ENCODE measurements at places on chromosomes 4 and X.

DNA sequence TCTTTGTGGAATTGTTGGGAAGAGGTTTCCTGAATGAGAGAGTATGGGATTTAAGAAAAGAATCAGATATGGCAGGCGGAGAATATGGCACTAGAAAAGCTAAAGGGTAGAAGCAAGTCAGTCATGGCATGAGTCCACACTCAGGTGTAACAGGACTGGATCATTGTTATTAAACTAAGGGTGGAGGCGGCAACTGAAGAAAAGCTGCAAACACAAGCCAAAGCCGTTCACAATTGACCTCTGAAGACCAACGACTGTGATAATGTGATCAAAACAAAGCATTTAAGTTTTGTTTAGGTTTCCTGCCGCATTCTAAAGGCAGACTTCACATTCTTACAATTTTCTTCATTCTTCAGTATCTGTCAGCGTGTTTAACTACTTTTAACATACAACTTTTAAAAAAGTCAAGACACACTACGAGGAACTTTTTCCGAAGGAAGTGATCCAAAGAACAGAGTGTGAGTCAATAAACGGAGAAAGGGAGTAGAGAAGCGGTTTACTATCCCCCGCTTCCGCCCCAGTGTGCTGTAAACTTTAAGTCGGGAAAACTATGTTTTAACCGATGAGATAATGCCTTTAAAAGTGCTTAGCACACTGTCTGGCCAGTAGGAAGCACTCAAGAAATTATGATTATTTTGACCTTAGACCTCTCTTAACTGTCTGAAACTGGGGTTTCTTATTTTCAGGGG is 909 bp upstream of the SLAIN2 start:
- no peak for DNase-seq

DNA sequence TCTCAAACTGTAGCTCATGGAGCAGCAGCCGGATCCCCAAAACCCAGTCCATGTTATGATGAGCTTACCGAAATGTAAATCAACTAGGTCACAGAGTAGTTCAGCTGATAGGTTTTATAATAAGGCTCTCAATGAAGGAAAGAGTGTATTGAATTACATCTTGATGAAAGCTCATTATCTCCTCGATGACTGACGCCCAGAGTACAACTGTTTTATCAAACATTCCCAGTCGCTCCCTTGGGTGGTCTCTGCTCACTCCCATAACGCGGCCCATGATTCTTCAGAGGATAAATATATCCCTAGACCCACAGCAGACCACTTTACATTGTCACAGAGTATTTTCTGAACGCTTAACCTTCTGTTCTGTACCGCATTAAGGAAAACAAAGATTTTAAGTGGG is 452.3 kb upstream of the GALNT7 start:
- no peak for DNase-seq

- DNase-seq = no peak
Measured at GRCh38 chrX:77953302-77953701, 16.1 kb downstream of the PGAM4 start.

DNA sequence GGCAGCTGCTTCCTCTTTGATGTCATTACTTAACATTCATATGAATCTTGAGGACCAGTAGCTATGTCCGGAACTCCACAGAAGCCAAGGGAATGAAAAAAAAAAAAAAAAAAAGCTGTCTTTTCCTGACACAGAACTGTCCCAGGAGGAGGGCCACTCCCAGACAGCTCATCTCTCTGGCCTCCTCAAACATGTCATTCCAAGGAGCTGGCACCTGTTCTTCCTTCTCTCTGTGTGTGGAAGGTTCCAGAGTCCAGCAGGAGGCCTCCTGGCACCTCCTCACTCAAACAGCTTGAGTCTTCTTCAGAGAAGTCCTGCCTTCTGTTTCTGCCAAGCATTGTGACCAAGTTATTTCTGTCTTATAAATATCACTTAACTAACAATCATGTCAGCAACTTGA is 458.5 kb downstream of the AFF2 start:
- DNase-seq = no peak

DNA sequence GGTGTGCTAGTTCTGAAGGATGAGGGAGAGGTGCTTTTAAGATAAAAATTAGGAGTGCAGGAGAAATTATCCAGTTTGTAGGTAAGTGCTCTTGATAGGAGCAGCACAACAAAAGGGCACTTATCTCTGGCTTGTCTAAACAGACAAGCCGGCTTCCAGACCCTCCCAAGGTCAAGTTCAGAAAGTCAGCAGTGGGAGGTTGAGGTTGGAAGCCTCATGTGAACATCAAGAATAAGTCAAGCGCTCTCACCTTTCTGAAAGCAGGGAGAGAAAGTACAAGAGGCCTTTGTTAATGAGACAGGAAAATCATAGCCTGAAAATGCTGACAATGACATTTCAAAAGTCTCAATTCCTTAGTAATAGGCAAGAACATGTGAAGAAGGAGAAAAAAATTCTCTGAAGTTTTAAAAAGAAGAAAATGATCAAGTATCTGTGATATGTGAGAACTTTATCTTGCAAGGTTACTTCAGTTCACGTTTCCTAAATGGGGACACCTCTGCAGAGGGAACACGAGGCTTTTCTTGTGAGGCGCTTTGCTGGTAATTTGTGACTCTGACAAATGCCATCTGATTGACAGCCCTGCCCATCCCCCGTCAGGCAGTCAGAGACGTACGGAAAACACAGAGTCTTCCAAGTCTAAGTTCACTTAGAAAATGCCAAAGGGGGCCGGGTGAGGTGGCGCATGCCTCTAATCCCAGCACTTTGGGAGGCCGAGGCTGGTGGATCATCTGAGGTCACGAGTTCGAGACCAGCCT is 62.2 kb downstream of the TIGD2 start:
- no peak for DNase-seq

DNA sequence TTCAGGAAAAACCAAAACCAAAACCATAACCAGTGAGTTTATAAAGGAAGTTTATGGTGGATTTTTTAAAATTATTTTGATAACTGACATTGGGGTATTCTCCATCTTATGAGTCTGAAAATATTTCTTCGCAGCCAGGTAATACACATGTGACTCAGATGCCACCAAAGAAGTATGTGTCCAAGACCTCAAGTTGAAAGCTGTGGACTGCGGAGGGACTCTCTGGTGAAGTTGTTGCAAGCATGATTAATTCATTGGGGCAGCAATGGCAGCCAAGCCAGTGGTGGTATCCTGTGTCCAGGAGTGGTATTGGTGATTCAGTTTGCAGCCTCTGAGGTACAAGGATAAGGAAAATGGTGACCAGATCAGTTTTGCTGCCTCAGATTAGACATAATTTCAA is 14.0 kb upstream of the ADH5 start:
- no peak for DNase-seq

GRCh38 chr4:16896881-16897750 is 1.3 kb downstream of the LDB2 start:
- no peak for DNase-seq

GRCh38 chr4:78749972-78750727 is 26.0 kb upstream of the BMP2K start:
- no peak for DNase-seq

GRCh38 chr4:153294631-153295030 is 49.9 kb upstream of the MND1 start:
- no peak for DNase-seq

GRCh38 chr4:152162331-152162697 is 373.6 kb downstream of the FBXW7 start:
- DNase-seq = no peak

DNA sequence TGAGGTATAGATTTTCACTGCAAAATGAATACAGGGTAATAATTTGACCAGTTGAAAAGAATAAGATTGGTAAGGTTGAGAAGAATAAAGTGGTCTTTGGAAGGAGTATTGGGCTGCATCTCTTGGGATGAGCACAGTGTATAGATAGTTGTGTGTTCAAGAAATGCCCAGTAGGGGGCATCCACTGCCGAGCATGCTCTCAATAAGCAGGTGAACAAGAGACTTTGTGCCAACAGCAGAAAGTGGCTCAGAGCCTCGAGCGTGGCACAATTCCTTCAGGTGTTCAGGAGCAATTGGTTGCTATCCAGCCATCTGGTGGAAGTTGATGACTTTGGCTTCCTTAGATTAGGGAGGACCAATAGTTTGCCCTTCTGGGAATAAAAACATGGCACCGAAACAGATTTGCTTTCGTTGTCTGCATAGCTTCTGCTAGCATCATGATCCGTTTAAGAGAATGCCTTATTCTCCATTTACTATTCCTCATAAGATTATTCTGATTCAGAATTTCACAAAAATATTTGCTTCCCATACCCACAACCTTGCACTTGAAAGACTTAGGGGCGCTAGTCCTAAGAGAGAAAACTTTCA is 258.1 kb upstream of the NEIL3 start:
- no peak for DNase-seq

DNA sequence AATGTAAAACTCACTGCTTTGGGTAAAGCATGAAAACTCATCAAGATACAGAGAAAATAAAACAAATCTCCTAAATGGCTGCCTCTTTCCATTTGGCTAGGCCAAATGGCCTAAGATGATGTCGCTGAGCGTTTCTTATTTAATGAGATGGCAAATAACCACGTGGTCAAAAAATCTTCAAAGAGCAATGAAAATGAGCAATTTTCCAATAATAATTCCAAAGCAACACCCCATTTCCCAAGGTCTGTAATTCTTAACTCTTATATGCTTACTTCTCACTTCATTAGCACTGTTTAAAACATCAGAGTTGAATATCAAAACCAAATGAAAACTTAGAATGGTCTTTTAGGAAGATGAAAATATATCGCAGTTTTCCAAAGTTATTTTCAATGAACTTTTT is 222.3 kb upstream of the MID1 start:
- no peak for DNase-seq

DNA sequence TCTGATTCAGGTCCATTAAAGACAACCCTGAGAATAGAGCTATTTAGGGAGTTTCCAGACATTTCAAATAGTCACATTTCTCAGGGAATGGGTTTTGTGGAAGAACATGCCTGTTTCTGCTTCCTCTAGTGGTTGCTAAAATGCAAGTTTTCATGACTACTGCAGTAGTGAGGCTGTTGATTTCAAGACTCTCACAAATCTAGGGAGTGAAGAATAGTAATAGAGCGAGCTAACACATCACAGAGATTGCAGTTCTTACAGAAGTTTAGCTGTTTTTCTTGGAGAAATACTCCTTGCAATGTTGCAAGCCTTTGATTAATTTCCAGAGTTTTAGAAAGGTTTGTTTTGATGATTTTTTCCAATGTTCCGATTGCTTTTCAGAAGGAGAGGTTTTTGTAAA is 610.2 kb upstream of the HTR2C start:
- DNase-seq = no peak

DNA sequence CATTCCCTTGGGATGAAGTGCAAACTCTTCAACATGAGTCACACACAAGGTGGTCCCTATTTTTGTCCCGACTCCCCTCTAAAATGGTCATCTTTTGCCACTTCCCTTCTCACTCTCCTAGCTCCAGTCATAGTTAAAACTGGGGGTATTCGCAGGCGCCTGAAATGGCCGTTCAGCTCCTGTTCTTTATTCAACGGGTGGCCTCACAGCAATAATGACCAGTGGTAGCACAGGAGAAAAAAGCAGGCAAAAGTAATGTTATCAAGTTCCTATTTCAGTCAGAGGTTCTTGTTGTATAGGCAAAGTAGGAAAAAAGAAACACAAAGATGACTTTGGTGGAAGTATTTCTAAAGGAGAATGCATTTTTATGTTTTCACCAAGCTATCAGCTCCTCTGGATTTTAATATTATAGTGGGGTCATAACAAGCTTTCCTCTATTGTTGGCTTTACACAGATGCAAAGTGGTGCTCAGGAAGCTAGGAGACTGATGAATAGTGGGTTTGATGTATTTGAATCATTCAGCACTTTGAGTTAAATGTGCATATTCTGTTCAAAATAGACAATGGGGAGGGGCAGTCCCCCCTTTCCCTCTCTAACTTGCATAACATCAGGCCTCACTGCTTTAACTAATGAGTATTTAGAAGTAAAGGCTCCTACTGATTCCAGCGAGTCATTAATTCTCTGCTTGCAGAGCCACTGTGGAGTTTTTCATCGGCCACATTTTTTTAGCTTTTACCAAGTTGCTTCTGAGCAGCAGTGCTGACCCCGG is 171.2 kb upstream of the NDP start:
- no peak for DNase-seq

GRCh38 chr4:56220261-56220660 is 167.0 kb downstream of the AASDH start:
- DNase-seq = no peak

DNA sequence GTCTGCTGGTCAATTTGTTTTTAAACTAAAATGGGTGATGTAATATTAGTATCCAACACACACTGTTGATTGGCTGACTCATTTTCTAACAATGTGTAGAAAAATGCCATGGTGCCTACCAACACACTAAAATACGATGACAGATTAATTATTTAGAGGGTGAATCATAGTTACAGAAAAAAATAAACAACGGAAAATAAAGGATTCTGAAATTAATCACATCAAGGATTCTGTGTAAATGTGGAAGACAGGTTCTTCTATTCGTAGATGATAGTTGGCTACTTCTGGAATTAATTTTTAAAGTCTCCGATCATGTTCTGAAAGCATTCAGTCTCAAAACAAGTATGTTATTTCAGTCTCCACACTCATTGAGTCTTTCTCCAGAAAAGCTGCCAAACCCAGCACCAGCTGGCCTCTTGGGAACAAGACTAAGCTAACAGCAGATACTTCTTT is 8.2 kb upstream of the IQCM start:
- no peak for DNase-seq

- no peak for DNase-seq
Measured at GRCh38 chrX:51779306-51779705, 36.1 kb downstream of the GSPT2 start.

DNA sequence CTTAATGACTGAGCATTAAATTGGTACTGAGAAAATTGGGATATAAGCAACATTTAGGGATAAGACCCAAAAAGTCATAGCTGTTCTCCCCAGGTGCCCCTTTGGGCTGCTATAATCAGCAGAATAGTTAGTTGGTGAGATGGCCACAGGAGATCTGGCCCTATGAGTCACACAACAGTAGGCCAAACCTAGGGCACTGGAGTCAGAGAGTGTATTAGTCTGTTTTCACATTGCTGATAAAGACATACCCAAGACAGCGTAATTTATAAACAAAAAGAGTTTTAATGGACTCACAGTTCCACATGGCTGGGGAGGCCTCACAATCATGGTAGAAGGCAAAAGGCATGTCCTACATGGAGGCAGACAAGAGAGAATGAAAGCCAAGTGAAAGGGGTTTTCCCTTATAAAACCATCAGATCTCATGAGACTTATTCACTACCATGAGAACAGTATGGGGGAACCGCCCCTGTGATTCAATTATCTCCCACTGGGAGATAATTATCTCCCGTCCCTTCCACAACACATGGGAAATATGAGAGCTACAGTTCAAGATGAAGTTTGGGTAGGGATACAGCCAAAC is 338.3 kb upstream of the NR3C2 start:
- no peak for DNase-seq

DNA sequence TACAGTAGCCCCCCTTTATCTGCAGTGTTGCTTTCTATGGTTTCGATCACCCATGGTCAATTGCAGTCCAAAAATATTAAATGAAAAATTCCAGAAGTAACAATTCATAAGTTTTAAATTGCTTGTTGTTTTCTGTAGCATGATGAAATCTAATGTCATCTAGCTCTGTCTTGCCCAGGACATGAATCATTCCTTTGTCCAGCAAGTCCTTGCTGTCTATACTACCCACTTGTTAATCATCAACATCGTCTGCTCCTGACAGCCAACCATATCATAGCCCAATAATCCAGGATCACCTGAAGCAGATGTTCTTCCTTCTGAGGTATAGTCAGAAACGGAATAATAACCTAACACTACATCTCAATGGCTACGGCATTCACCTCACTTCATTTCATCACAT is 79.8 kb downstream of the ADAMTS3 start:
- DNase-seq = no peak

All from activated T-cell treated with anti-CD3 and anti-CD28 coated beads, Interleukin-2, amount 50 U/mL, for 1 hour (primary cell).